Activated T-cell treated with anti-CD3 and anti-CD28 coated beads, Interleukin-2, amount 50 U/mL, for 72 hours (primary cell): ENCODE measurements at places on chromosomes 3 and 15.

GRCh38 chr3:114651555-114651954 lies 357.7 kb downstream of the TIGIT start:
- DNase-seq = no peak

GRCh38 chr15:84947947-84948830 lies 33.5 kb upstream of the PDE8A start:
- no peak for DNase-seq

DNA sequence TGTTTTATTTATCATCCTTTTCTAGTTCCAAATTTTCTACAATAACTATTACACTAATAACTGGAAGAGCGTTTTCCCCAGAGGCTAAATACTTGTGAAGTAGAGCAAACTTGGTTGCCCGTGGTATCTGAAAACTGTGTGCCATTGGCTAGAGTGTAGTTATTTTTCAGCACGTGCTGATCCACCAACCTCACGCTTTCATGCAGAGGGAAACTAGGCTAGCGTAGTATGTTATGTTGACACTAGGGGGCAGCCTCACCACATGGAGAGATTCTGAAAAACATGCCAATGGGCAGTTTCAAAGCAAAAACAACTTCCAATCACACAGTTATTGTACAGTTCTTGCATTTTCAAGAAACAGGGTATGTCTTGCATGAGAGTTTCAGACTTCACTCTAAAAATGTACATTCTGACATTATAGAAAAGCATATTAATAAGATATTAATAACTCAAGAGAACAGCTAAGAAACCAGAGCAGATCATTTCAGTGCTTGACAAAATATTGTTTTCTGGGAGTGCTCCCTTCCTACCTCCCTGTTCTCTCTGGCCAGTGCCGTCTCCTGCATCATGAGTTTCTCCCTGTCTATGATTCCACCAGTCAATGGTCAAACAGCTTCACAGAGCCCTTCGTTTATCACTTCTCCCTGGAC lies 39.7 kb downstream of the SPATA12 start:
- DNase-seq = peak; percentile 65

- no peak for DNase-seq
Measured at GRCh38 chr3:77189258-77189657, 149.4 kb downstream of the ROBO2 start.

DNA sequence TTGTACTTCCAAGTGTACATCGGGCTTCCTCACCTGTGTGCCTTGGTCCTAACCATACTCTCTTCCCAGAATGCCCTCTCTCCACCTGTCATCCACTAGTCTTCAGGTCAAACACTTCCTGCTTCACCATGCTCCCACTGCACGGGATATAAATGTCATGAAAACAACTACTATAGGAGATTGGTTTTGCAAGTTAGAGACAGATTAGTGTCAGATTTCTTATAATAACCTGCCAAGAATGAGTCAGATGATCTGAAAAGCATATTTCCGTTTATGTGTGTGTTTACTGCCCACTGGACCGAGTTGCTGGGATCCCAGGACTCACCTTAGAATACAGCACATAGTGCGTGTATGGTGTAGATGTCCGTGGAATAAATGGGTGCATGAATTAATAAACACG lies 21.4 kb downstream of the PLA1A start:
- no peak for DNase-seq

GRCh38 chr3:31531452-31531991 lies 1.2 kb upstream of the STT3B start:
- DNase-seq = no peak

- DNase-seq = no peak
Measured at GRCh38 chr3:102514241-102514640, 79.4 kb downstream of the ZPLD1 start.

DNA sequence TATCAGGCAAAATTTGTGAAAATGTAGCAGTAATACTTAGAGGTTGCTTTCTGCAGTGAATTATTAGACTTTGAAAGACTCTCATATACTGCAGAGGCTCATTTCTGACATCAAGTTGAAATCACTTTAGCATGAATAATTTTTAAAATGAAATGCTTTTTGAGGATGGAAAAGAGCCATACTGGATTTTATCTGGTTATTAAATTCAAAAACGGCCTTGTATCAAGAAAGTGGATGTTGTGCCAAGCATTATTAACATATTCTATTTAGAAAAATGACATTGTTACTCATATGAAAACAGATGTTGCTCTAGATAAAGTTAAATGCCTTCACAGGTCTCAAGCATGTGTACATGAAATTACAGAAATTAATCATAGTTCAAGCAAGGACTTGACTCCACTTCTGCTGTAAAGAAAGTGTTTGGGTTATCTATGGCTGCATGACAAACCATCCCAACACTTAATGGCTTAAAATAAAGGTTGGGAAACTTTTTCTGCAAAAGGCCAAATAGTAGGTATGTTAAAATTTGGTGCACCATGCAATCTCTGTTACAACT lies 64.5 kb upstream of the ZNF280D start:
- DNase-seq = no peak

GRCh38 chr15:23422099-23422945 lies 24.7 kb downstream of the GOLGA6L2 start:
- DNase-seq = no peak

DNA sequence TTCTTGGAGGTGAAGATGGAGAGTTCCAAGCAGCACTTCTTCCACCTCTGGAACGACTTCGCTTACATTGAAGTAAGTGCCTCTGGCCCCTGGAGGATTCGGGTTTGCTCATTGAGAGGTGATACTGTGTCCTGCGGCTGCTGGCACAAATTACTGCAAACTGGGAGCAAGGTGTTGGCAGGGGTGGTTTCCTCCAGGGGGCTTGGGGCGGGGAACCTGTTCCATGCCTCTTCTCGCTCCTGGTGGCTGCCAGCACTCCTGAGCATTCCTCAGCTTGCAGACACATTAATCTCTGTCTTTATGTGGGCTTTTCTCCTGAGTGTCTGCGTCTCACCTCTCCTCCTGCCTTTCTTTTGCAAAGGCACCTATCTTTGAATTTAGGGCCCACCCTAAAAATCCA lies 47.4 kb downstream of the MESD start:
- DNase-seq = no peak

DNA sequence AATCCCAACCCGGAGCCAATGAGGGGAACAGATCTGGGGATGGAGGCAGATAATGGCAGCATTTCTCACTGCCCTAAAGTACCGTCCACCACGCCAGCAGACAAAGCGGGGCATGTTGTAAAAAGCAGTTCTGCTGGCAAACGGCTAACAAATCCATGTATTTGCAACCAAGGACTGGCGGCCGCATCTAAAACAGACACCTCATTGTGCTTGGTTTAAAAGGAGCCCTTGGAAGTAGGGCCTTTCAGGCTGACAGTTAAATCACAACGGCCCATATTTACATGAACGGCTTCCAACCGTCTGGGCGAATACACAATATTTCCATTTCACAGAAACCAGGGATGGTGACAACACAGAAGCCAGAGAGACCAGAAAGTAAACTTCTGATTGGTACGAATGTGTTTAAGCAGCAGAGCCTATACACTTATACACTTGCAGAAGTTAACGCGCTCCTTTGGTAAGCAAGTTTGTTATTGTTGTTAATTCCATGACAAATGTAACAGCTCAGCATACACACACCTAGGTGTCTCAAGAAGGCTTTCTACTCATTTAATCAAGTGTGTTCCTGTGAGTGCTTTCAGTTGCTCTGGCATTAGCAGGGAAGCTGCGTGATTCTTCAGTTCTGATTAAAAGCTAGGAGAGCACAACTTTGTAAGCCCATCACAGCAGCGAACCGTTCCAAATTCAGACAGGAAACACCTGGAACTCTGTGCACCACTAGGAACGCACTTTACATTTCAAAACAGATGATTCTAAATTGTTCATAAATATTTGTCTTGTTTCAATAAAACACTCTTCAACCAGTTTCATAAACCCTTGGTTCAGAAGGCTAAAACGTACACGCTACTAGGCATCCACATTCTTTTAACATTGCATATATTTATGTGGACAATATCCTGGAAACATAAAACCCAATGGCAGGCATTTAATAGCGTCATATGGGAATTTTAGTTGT lies 112.9 kb downstream of the PDZRN3 start:
- no peak for DNase-seq

GRCh38 chr3:14451844-14452739 lies 49.7 kb downstream of the SLC6A6 start:
- no peak for DNase-seq

- DNase-seq = no peak
Measured at GRCh38 chr15:95520511-95520910, 810.0 kb upstream of the NR2F2 start.

DNA sequence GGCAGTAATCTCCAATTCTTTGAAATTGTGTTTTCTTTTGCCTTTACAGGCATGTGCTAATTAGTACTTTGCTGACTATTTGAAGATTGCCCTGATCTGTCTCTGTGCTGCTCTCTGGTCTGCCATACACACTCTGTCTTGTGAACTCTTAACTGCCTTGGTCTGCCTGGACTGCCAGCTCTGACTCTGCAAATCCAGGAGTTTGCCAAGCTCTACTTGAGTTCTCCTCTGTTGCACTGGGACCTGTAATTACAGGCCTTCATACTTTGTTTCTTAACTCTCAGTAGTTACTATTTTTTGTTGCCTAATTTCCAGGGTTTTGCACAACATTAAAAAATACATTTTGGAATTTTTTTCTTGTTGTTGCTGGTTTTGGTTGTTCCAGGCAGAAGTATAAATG lies 155.0 kb downstream of the RSRC1 start:
- no peak for DNase-seq

DNA sequence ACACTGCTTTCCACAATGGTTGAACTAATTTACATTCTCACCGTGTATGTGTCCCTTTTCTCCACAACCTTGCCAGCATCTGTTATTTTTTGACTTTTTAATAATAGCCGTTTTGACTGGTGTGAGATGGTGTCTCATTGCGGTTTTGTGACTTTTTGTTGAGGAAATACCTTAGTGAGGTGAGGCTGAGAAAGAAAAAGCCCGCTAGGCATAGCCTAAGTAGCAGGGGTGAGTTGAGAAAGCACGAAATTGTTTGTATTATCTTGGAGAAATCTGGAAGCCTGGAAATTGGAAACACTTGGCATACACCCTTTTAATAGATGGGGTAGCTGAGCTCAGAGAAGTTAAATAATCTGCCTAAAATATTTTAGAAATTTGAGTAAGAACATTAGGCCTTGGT lies 61.5 kb upstream of the CFAP161 start:
- DNase-seq = no peak

GRCh38 chr3:42790714-42791229 lies 13.5 kb downstream of the HIGD1A start:
- DNase-seq = no peak

GRCh38 chr3:123586968-123587367 lies 2.1 kb upstream of the HACD2 start:
- no peak for DNase-seq

DNA sequence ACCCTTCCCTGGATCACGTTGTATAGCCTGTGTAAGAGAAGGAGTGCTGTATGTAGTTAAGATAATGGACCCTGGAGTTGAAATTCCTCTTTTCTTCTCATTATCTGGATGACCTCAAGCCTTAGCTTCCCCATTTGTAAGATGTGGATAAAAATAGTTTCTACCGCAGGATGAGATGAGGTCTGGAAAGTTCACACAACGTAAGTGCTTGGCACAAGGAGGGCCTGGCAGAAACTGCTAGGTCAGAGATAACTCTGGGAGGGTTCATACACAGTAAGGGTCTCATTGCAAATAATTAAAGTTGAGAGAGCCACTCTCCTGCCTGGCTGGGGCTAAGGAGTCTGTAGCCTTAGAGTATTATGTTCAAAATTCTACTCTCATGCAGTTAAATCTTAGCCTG lies 214.4 kb downstream of the LRTM1 start:
- no peak for DNase-seq

DNA sequence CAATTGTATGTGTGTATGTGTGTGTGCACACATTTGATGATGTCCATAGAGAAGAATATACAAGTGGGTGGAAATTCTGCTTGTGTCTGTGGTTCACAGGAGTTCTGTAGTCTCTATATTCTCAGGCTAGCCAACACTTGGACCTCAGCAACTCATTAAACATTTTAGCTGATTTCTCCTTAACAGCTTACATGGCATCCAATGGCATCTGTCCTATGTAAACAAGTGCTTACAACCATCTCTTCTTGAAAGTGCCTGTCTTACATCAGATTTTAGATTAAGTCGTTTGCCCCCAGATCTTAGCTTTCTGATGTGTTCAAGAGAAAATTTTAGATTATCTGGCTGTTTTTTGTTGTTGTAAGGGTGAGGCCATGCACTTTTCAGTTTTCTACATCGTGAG lies 29.0 kb downstream of the ZNF662 start:
- no peak for DNase-seq

- DNase-seq = no peak
Measured at GRCh38 chr3:8972639-8973038, 9.4 kb upstream of the RAD18 start.

- peak; percentile 0 for DNase-seq
Measured at GRCh38 chr15:77033729-77034671, 36.9 kb downstream of the TSPAN3 start.

GRCh38 chr3:30167541-30168011 lies 438.8 kb upstream of the TGFBR2 start:
- no peak for DNase-seq

DNA sequence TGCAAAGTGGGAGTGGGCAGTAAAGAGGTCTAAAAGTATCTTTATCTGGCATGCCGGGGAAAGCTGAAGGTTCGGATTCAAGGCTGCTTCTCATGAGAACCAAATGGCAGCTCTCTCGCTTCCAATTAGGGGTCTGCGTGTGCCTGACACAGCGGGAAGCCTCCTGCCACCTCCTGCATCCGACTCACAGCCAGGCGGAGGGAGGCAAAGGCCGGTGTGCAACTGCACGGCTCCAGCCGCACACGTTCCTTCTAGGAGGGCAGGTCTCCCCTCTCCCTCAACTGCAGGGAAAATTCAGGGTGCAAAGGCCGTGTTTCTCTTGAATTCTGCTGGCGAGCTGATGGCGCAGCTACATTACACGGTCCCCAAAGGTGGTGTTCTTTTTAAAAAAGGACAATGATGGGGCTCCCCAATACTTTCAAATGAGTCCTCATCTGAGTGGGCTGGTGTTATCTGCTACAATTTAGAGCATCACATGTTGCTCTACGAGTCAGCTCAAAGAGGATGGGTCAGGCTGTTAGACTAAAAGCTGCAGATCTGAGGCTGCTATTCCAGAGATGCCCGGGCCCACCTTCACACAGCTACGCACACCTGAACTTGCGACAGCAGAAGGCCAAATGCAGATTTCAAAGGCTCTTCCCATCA lies 226.6 kb downstream of the ADAMTS17 start:
- DNase-seq = no peak

- DNase-seq = no peak
Measured at GRCh38 chr3:177444696-177445095, 247.4 kb upstream of the TBL1XR1 start.

DNA sequence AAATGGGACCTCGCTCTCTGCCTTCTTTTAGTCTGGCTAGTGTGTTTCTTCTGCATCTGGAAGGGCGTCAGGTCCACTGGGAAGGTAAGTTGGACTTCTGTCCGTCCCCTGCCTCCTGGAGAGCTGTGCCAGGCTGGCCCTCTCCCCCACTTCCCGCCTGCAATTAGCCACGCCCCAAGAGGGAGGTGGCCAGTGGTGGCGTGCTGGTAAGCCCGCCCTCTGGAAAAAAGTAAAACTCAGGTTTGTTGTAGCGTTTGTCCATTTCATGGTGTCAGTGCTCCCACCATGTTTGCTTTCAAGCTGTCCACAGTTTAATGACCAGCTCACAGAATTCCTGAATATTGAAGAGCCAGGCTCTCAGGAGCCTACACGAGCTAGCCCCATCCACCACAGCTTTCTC lies 55.6 kb downstream of the SLC6A6 start:
- DNase-seq = no peak
